ENCODE measurements at places on chromosomes 5 and 9.

DNA sequence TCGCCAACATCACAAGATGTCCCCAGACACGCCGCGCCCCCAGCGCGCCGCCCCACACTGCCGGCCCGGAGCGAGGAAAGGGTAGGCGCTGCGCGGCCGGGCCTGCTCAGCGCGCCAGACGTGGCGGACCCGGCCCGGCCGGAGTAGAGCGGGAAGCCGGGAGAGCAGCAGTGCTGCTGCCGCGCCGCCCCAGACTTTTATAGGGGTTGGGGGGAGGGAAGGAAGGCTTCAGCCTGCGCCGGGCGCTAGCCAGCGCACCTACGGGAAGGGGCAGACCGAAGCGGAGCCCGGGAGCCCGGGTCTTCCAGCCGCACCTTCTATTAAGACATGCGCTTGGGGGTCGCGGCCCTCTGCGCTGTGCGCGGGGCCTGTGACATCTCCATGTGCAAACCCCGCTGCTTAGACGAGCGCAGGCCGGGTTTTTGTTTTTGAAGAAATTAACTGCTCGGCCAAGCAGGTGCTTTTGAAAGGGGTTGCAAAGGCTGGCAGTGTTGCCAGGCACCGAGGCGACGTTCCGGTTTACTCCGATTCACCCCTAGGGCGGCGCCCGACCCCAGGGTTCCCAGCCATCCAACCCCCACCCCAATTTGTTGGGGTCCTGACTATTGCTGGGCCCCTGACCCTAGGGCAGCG is 353 bp upstream of the PAX5 start:
- DNase-seq, result no peak

DNA sequence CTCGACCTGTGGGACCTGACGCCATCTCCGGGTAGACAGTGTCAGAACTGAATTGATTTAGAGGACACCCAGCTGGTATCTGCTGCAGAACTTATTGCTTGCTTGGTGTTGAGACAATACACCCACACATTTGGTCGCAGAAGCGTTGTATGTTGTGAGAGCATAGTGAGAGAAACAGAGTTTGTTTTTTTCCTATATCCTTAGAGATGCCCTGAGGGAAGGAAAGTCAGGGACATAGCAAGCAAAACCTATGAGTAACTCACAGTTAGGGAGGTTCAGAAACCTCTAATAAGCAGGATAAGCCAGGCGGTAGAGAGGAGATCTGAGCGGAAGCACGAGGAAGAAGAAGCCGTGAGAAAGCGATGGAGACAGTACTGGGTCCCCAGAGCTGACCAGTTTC is 59.8 kb downstream of the PTCD2 start:
- DNase-seq, result no peak

- no peak for DNase-seq
These were observed 190.3 kb downstream of the SYK start for GRCh38 chr9:90991953-90992352.

- no peak for DNase-seq
These were observed 6.6 kb upstream of the ERMP1 start for GRCh38 chr9:5839572-5839902.

- DNase-seq, result no peak
These were observed 36.9 kb downstream of the FAM78A start for GRCh38 chr9:131239161-131239975.

GRCh38 chr5:180860273-180860886 is 696 bp downstream of the ZFP62 start:
- DNase-seq, result no peak

DNA sequence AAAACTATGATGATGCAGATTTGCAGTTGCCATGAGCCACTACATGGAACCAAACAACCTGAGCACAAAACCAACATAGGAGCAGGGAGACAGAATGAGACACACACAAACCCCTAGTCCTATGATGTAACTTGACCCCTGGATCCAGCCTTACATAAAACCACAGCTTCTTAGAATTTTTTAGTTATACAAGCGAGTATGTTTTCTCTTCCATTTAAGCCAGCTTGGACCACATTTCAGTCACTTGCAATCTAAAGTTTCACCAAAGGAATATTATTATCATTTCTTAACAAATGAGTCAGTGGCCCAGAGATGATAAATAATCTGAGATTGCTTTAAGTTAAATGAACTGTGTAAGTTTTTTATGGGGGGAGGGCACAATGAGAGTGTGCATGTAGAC is 6.8 kb downstream of the SPOCK1 start:
- DNase-seq, result no peak

- DNase-seq, result no peak
These were observed 40.2 kb upstream of the TRIM32 start for GRCh38 chr9:116646661-116647514.

DNA sequence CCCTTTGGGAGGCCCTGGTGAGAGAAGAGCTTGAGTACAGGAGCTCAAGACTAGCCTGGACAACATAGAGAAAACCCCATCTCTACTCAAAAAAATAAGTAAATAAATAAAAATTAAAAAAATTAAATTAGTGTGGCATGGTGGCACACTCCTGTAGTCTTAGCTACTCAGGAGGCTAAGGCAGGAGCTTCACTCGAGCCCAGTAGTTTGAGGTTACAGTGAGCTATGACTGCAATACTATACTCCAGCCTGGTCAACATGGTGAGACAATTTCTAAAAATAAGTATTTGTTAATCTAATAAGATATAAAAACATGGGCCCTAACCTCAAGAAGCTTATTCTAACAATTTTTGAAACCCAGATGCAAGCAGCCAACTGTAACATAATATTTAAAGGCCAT is 7.6 kb downstream of the RNF38 start:
- no peak for DNase-seq

GRCh38 chr5:105088102-105088501 is 1525.5 kb upstream of the NUDT12 start:
- DNase-seq, result no peak
